ENCODE measurements at places on chromosomes 7 and 10. TPM values are rescaled to one million over a fixed set of nuclear protein-coding genes. Genes with fewer than 3 reads are reported as not detected.
A peak's percentile ranks its signal among the peaks of the same experiment; 100 is the strongest.

Gene OPALIN
- not detected for total RNA-seq

Gene PSD
- 6.1 TPM for total RNA-seq

Gene FGFR2
- 2.1 TPM for total RNA-seq

DNA sequence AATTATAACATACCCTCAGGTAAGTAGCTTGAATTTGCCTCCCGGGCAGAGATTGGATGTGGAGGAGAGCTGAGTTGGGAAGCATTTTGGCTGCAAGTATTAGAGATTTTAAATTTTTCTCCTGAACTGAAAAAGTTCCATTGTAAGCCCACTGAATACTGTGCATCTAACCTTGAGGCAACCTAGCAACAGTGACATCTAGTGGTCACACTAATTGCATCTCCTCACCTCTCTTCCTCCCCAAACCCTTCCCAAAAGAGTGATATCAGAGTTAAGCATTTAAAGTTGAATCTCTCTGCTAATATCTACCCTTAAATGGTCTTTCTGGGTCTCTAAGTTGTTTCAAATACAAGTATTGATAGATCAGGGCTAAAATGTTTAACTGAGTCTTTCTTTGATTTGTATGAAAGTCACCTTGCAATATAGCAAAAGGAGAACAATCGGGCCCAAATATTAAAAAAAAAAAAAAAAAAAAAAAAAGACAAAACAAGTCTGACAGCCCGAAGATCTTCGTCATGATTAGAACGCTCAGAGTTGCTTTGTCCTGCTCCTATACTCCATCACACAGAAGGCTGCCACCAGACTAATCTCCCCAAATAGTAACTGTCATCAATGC is 40.4 kb upstream of the DLX5 start:
- DNase-seq, result peak; percentile 46

- DNase-seq, result no peak
Measured at GRCh38 chr7:11843113-11843765, 11.2 kb upstream of the THSD7A start.

DNA sequence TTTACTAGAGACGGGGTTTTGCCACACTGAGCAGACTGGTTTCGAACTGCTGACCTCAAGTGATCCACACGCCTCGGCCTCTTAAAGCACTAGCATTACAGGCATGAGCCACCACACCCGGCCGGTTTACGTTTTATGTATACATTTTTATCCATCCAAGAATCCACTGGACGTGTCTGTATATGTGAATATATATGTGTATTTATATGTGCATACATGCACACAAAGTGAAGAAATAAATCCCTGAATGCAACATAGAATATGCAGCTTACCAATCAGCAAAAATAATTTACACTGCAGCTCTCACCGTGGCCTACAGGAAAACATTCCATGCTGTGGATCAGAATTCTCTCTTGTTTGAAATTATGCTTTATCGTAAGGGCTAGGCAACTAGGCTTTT is 23.3 kb downstream of the DCLRE1C start:
- no peak for DNase-seq

DNA sequence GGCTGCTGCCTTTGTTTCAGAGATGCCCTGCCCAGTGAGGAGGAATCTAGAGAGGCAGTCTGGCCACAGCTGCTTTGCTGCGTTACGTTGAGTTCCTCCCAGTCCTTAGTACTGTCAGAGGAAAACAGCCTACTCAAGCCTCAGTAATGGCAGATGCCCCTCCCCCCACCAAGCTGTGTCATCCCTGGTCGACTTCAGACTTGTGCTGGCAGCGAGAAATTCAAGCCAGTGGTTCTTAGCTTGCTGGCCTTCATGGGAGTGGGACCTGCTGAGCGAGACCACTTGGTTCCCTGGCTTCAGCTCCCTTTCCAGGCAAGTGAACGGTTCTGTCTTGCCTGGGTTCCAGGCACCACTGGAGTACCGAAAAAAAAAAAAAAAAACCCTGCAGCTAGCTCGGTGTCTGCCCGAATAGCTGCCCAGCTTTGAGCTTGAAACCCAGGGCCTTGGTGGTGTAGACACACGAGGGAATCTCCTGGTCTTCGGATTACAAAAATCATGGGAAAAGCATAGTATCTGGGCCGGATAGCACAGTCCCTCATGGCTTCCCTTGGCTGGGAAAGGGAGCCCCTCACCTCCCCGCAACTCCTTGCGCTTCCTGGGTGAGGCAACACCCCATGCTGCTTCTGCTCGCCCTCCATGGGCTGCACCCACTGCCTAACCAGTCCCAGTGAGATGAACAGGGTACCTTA is 9.1 kb downstream of the SDHAF3 start:
- DNase-seq, result no peak

Measured in muscle of leg (tissue), 16 donors.